ENCODE measurements at places on chromosomes 3 and 15.

DNA sequence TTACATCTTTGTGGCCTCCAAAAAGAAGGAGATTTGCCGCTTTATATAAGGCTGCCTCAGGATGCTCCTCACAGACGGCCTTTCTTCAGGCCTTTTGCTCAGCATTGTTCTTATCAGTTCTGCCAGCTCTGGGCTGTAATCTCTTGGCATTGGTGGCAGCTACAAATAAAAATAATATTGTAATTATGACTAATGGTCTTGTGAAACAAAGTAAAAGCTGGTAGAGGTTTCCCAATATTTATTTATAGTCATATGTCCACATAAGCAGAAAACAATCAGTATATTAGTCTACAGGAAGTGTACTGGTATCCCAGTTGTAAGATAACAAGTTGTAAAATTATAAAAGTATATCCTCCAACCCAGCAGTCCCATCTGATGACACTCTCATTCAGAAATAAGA, 7.3 kb downstream of the NEK4 start:
- no peak for DNase-seq

DNA sequence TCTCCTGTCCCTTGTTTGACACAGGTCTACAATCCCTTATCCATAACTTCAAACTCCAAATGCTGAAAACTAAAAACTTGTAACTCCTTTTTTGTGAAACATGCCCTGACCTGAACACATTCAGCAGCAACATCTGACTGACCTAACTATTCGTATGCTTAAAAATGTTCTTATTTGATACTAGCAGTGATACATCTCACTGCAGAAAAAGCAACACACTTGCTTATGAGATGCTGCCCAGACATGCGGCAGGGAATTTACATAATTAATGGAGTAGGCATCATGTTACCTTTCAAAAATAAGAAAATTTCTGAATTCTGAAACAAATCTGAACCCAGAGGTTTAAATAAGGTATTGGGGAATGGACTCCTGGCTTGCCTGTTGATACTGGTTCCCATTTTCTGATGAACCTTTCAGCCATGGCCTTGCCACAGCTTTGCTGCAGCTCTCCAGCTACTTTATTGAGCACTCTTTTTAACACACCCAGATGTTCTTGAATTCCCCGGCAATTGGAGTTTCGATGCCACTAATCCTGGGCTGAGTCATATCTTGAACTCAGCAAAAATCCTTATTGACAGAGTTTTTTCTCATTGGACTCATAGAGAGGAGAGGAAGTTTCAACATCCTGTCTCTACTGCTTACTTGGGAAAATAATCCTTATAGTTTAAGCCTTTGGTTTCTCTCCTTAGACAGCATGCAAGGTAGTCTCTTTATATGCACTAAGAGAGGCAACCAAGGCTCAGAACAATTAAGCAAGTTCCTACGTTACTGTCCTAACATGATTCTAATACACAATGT, 296.6 kb upstream of the LMCD1 start:
- DNase-seq = no peak

GRCh38 chr3:14256046-14256445, 77.4 kb downstream of the LSM3 start:
- DNase-seq = no peak

DNA sequence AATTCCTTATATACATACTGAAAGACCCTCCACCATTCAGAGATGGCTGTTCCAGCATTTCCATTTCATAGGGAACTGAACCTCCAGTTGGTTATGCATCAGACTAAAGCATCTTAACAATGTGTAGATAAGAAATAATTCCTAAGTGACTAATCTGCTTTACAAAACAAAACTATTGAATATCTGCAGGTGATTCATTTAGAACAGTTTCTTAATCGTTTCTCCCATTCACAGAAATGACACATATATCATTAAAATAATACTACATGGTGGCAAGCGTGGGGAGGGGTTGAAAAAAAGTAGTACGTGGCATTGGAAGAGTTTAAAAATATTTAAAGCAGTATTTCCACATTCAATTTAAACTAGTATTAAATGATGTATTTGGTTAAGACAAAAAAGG, 19.5 kb downstream of the COPS2 start:
- no peak for DNase-seq

GRCh38 chr15:84400017-84400740, 164.6 kb downstream of the GOLGA6L4 start:
- no peak for DNase-seq

GRCh38 chr3:153422314-153422713, 260.3 kb downstream of the RAP2B start:
- DNase-seq = no peak

GRCh38 chr3:177944228-177944661, 592.0 kb upstream of the KCNMB2 start:
- DNase-seq = no peak

GRCh38 chr3:66200786-66201185, 20.0 kb upstream of the SLC25A26 start:
- no peak for DNase-seq

GRCh38 chr15:66779331-66780009, 77.4 kb downstream of the SMAD6 start:
- no peak for DNase-seq

DNA sequence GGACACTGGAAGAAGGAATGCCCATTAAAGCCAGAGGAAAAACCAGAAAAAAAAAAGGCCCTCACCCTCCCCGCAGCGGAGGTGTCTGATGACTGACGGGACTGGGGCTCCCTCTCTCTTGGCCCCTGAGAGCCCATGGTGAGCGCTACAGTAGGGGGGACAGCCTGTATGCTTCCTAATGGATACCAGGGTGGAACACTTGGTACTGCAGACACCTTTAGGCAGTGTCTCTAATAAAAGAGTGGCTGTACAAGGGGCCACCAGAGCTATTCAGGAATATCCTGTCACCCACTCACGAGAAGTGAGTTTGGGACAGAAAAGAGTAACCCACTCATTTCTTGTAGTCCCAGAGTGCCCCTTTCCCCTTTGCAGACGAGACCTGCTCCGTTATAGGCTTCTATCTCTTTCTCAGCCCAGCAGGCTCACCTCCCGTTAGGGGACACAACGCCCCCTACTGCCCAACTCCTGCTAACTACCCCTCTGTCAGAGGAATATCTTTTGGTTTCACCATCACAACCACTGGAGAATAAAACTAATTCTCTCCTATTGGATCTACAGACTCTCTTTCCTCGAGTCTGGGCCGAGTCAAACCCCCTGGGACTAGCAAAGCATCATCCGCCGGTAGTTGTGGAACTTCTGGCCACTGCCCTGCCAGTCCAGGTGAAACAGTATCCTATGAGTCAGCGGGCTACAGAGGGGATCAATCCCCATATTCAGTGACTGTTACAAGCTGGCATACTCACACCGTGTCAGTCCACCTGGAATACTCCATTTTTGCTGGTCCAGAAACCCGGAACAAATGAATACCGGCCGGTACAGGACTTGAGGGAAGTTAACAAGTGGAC, 40.8 kb downstream of the ZBTB11 start:
- DNase-seq = peak; percentile 32

- no peak for DNase-seq
Observed at GRCh38 chr3:78978037-78978436, 789.8 kb downstream of the ROBO1 start.

- DNase-seq = no peak
Observed at GRCh38 chr3:160697637-160698380, 20.8 kb downstream of the ARL14 start.

DNA sequence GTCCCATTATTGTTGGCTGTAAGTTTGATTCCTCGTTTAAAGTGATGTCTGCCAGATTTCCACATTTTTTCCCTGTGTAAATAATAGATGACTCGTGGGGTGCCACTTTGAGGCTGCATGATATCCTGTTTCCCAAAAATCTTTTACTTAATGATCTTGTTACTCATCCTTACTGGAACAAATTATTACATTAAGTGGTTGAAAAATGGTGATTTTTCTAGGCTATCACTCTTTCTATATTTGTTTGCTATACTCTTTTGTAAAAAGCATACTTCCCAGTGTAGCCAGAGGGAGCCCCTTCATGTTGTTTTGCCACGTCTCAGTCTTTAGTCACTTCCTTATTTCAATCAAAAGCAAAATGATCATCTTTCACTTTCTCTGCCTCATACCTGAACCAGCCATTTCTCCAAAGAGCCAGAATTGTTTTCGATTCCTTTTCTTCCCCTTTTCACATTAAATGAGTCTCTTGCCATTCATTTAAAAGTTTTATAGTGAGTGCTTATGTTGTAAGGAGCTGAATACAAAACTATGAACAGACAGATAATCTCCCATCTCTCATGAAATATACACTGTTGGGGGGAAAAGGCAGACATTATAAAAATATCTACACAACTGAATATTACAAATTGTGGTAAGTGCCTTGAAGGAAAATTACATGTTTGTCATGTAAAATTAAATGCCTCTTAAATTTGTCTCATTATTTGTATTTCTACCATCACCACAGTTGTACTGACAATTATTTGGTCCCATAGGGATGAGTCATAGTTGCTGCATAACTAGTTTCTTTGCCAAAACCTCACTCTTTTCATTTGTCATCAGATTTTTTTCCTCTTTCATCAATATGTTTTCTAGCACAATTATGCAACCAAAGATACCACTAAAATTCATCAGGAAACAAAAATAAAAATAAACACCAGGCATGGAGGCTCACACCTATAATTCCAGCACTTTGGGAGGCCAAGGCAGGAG, 41.5 kb downstream of the ADGRG7 start:
- peak; percentile 27 for DNase-seq

GRCh38 chr3:60228823-60229222, 1022.4 kb downstream of the FHIT start:
- no peak for DNase-seq

GRCh38 chr15:38819387-38819950, 254.9 kb upstream of the RASGRP1 start:
- DNase-seq = no peak

DNA sequence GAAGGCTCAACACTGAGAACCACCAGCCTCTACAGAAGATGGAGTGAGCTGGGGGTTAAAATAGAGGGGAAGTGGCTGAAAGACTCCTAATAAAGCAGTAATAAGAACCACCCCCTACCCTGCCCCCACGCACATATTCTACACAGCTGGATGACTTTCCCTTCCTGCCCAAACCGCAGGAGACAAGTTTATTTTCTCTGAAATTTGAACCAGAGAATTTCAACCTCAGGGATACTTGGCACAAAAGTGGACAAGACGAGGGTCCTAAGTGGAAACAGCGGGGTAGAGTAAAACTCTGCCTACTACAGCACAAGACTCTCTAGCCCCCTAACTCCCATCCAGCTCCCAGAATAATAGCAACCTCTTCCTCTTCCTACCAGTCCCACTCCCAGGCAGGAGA, 28.4 kb downstream of the USF3 start:
- no peak for DNase-seq

DNA sequence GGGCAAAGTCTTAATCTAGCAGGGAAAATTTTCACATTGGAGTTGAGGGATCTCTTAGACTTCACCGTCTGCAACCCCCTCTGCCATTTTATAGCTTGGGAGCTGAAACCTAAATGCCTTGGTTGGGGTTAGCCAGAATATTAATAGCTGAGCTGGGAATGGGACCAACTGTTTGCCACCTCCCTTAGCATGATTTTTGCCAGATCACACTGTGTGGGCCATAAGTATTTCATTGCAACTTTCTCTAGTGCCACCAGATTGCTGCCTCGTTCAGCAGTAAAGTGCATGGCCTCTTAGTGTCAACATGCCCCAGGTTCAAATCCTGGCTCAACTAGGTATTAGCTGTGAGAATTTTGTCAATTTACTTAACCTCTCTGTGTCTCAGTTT, 55.9 kb upstream of the ABHD17C start:
- DNase-seq = no peak

GRCh38 chr3:157836022-157836421, 270.2 kb downstream of the SHOX2 start:
- no peak for DNase-seq

GRCh38 chr15:26565542-26565941, 207.3 kb downstream of the GABRB3 start:
- DNase-seq = no peak

DNA sequence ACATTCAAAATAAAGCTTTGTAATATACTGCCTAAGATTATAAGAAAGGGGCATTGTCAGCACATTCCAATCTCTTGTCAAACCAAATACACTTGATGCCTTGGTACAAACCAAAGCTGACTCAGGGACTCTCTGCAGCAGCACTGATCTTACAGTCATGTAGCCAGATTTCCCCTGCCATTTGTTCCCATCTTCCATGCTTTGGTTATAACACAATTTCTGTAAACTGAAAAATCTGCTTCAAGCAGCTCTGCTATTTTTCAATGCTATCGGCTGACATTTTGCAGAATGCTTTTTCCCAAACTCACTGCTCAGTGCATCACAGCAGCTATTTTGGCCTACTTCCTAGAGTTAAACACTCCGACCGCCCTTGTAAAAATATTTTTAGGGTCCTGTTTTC, 18.2 kb downstream of the PLOD2 start:
- DNase-seq = no peak

- DNase-seq = no peak
Observed at GRCh38 chr3:100210772-100211135, 50.0 kb upstream of the TBC1D23 start.

DNA sequence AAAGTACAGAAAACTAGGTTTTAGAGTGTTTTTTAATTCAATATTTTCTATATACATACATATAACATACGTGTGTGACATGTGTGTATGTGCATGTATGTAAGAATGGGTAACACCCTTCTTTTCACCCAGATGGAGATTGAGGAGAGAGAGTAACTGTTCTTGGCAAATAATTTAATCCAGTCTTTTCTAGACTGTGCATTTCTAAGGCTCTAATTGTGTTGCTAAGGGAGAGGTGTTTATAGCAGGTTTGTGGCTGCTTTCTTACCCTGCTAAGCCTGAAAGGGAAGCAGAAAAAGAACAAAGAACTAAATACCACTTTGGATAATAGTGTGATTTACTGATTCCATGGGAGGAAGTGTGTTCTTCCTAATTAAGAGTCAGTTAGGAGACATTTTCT, 46.0 kb upstream of the ALDH1L1 start:
- DNase-seq = no peak

- DNase-seq = no peak
Observed at GRCh38 chr15:38721568-38721945, 156.9 kb upstream of the RASGRP1 start.

DNA sequence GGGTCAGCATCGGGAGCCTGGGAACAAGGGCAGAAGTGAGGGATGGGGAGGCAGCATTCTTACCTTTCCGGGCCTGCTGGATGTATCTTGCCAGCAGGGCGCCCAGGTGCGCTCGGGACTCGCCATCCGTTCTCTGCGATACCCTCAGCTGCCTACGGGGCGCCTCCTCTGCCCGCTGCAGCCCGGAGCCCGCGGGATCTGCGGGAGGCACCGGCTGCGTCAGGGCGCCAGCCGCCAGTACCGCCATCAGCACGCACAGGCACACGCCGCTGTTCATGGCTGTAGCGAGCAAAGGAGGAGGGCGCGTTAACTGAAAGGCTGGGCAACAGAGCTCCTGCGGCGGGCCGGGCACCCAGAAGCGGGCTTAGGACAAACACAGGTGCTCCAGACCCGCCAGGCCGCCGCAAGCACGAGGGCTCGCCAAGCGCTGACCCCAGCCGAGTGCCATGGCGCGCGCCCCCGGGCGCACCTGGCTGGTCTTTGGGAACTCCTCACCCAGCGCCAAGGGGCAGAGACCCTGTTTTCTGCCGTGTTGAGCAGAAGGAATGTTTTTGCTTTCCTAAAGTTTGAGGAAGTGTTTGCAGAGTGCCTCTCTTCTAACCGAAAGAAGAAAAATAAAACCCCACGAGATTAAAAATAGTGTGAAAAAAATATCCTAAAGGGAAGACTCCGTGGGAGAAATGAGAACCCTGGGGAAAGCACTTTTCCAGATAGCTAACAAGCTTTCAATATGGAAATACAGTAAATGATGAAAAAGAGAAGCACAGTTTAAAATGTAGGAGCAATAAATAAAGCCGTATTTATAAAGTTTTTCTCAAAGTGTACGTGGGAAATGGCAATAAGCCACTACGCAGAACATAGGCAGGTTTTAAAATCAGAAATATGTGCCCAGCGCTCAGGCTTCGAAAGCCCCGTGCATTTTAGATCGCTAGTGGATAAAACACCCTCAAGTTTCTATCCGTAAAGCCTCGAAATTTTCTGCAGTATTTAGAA, 2.3 kb downstream of the CCK start:
- DNase-seq = no peak
